ENCODE measurements at places on chromosomes 12 and 14.

GRCh38 chr12:109804820-109805761, 28.1 kb downstream of the TRPV4 start:
- DNase-seq: peak; percentile 46

GRCh38 chr12:78712834-78713481, 151.6 kb upstream of the SYT1 start:
- no peak for DNase-seq

DNA sequence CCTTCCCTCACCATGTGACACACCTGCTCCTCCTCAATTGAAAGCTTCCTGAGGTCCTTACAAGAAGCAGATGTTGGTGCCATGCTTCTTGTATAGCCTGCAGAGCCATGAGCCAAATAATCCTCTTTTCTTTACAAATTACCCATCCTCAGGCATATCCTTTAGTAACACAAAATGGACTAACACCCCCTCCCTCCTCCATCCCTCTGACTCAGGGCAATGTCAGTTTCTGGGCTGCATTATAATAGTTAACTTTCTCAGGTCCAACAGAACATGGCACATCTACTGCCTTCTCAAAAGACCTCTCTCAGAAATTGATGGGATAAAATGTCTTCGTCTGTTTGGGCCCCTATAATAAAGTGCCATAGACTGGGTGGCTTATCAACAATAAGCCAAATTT, 287.0 kb downstream of the DPF3 start:
- DNase-seq: no peak

- no peak for DNase-seq
Observed at GRCh38 chr14:59964251-59965007, 44.5 kb downstream of the LRRC9 start.

DNA sequence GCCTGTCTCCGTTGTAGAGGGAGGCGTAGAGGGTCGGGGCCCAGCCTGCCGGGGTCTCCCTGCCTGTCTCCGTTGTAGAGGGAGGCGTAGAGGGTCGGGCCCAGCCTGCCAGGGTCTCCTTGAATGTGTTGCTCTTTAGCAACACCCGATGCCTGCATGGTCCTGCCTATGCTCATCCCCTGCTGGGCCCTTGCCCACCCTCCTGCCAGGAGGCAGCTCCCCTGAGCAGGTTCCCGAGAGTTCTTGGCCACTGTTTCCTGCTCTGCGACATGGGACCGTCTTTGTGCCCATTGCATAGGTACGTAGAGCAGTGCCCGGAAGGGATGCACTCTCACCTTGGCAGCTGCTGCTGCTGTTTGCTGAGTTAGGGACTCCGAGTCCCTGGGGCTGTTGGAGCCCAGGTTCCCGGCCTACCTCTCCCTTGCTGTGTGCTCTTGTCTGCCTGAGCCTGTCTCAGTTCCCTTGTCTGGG, 3.3 kb downstream of the KIF26A start:
- DNase-seq: no peak
